ENCODE measurements at places on chromosomes 3 and 15.

GRCh38 chr15:63050731-63051155, 8.2 kb downstream of the TPM1 start:
- DNase-seq, result no peak

DNA sequence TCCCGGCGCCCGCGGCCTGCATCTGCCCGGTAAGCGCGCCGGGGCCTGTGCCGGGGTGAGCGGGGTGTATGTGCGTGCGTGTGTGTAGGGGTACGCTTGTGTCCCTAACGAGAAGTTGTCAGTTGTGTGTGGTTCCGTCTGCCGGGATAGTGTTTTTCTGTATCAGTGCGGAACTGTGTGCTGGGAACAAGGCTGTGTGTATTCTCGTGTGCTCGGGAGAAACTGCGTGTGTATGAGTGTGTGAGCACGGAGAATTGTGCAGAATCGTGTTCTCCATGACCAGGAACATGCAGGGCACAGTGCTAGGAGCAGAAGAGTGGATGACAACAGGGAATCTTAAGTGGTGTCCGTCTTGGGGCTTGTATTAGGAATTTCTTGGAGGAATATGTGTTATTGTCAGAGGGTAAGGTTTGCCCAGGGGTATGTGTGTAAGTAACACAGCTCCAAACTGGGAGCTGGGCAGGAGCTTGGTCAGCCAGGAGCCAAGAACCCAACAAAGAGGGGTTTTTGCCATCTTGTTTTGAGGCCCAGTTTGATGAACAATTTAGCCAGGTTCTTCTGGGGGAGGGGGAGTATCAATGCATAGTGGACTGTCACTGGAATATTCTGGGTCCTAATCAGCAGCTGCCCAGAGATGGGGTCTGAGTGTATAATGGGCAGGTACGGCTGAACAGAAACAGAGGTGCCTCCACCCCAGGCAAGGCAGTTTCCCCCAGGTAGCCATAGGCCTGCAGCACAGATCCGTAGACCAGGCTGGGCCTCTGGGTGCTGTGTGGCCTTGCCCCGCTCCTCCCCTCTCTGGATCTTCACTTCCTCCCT, 2.1 kb downstream of the ISL2 start:
- no peak for DNase-seq

GRCh38 chr3:58577269-58577821, at the start of gene FAM107A:
Gene FAM107A (minus strand): TSS chr3:58577391. CDS start chr3:58569860, 7,531 bp downstream.
- DNase-seq, result no peak

GRCh38 chr3:196284396-196284795, 3.1 kb downstream of the PCYT1A start:
- DNase-seq, result no peak

All from NCI-H510A (cell line).